ENCODE measurements at places on chromosomes 1 and 21.

GRCh38 chr1:189804352-189804751, 673.3 kb downstream of the BRINP3 start:
- DNase-seq: no peak

- DNase-seq: no peak
Measured at GRCh38 chr1:166471359-166471758, 304.6 kb upstream of the FAM78B start.

GRCh38 chr1:6111991-6112689, 66.5 kb downstream of the KCNAB2 start:
- DNase-seq: no peak

DNA sequence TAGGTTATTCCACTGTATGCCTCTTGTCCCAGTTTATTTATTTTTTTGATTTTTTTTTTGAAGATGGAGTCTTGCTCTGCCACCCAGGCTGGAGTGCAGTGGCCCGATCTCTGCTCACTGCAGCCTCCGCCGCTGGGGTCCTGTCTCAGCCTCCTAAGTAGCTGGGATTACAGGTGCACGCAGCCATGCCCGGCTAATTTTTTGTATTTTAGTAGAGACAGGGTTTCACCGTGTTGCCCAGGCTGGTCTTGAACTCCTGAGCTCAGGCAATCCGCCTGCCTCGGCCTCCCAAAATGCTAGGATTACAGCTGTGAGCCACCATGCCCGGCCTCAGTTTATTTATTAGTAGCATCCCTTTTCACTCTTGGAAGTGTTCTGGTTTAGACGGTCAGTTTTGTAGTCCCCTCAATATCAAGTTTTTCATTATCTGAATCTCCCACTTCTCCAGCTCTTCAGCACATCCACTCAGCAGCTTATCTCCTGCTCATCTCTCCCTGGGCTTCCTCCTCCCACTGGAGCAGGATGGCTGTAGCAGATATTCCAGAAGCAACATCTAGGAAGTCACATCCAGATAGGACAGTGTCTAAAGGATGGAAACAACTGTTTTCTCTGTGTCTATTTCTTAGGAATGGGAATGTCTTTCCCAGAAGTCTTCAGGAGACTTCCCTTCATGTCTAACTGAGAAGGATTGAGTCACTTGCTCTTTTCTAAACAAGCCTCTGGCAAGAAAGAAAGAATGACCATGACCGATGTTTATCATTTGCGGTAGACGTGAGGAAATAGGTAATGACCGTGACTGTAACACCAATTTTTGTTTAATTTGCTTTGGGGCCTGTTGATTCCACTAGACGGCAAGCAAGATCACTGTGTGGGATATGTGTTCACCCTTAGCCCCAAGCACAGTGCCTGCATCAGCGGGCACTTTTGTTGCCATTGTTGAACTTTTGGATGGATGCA, 14.4 kb downstream of the CCDC190 start:
- DNase-seq: no peak

DNA sequence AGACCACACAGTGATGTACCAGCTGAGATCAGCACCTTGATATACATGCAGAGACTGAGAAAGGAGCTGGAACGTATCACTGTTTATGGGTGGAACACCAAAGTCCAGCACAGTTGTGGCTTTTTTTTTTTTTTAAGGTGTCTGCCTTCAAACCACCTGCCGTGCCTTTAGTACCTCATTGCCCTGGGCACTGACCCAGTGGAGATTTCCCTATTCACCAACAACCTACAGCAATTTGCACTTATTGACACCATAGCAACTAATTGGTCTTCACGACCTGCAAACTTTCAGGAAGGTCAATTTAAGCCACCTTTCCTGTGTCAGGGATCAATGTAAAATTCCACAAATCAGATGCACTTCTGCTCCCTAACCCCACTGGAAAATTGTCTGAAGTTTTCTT, 181.6 kb upstream of the ADGRL2 start:
- DNase-seq: no peak

DNA sequence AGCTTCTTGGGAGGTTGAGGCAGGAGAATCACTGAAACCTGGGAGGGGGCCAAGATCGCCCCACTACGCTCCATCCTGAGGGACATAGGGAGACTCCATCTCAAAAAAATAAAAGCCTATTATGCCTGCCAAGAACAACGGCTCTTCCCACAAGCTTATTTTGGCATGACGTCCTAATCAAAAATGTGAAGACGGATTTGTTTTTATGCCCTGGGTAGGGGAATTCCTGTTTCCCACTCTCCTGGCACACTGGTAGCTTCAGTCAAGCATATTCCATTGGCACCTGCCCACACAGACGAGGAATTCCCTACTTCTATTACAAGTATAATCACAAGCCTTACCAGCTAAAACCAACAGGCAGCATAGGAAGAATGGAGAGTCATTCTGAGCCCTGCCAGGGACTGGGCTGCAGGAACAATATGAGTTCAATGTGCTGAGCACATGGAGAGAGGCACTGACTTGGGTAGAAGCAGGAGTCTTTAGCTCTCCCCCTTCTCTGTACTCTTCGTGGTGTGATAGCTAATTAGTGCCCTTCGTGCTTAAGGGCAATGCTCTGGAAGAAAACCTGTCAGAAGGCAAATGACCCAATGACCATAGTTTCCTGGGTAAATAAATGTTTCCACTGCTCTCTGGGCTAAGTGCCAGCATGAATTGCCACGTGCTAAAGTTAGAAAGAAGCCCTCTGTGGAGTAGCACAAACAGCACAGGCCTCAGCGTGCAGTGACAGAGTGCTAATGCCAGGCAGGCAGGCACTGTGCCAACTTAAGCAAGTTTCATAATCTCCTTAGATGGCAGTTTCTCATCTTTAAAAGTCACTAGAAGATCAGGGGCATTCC, 16.8 kb downstream of the TNFSF4 start:
- no peak for DNase-seq

GRCh38 chr1:18922848-18923755, 20.7 kb upstream of the ALDH4A1 start:
- no peak for DNase-seq

- DNase-seq: no peak
Measured at GRCh38 chr1:167434306-167434705, 84.0 kb downstream of the CD247 start.

DNA sequence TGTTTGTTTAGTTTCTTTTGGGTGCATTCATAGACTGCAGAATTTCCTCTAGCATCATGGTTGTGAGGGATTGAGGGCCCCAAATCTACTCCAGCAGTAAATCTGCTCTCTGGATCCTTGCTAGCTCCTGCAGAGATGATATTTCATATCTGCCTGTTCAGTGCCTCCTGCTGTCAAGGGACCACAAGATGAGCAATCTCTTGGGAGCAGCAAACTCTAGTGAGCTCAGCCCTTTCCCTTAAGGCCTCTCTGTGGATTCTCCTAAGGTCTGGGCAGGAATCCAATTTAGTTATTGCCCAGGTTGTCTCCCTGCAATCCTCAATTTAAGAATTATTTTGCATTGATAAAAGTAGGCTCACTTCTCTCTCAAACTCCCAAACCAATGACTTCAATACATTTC, 76.9 kb downstream of the RGS18 start:
- no peak for DNase-seq

DNA sequence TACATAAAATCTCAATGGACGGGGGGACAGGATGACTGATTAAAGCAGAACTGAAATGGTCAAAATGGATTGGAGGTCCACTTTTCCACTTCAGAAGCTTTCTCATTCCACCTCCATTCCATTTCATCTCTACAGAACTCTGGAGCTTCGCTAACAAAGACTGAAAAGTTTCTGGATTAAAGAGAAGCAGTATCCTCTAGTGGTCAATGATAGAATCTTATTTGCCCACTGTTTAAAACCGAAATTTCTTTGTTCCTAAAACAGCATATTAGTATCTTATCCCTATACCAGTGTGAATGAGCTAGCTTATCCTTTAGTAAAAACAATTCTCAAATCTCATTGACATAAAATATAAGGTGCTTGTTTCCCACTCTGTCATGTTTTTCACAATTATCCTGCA, 890.6 kb downstream of the KCNT2 start:
- DNase-seq: no peak

- DNase-seq: no peak
Measured at GRCh38 chr1:185483664-185484450, 166.8 kb upstream of the IVNS1ABP start.

GRCh38 chr21:45026066-45026745, 48.2 kb upstream of the ADARB1 start:
- DNase-seq: no peak

- DNase-seq: no peak
Measured at GRCh38 chr1:12326986-12327385, 97.2 kb downstream of the VPS13D start.

DNA sequence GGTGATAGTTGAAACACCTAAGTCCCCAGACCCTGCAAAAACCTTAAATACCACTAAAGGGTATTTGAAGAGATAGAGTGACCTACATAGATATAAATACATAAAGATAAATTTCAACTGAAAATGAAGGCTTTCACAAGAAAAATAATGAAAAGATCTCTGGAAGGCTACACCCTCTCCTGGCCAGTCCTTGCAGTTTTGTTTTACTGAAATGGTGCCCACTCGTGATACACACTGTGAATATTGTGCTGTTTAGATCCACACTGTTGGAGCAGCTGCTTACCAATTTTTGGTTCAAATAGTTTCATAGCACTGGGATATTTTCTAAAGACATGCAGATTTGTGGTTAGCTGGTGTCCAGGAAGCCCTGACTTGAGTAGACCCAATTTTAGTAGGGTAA, 31.5 kb upstream of the RNF187 start:
- no peak for DNase-seq

DNA sequence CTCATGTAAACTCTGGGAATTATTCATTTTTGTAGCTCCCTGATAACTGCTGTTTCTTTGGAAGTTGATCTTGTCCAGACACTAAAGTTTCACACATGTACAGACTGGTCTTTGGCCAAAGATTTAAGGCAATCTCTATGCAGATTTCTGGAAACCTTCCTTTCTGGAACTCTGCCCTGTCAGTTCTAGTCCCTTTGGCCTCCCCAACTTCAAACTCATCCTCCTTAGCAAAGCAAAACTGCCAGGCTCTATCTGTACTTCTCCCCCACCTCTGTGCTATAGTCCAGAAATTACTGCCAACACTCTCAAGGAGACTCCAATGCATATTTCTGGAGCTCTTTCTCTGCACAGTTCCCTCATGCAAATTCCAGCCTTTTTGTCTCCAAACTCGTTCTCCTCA, 36.5 kb downstream of the C1orf198 start:
- DNase-seq: no peak

DNA sequence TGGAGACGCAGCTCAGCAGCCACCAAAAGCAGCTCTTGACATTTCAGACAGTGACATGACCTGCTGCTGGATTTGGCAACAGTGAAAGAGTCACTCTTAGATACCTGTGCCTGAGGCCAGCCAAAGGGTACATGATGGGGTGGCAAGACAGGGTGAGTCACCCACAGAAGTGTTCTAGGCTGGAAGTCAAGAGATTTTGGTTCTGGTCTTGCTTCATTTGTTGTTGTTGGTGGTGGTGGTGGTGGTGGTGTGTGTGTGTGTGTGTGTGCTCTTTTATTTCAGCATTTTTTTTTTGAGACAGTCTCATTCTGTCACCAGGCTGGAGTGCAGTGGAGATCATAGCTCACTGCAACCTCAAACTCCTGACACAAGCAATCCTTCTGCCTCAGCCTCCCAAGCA, 25.8 kb downstream of the SHISAL2A start:
- no peak for DNase-seq

DNA sequence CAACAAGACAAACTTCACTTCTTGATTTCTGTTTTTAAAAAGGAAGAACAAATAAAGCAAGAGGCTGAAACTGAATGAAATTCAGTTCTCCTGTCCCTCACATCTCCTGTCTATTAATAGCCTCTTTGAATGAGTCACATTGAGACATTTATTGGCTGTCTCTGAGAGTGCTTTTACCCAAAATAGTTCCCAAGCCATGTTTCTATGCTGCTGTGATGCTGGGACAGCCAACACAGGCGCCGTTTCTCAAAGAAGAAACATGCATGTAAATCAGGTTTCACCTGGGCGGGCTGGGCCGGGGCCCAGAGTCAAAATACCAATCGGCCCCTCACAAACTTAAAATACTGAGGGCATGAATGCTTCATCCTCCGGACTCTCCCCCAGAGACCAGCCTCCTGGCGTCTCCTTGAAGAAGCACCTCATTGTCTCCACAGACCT, 105.2 kb downstream of the EDEM3 start:
- DNase-seq: no peak

- DNase-seq: no peak
Measured at GRCh38 chr1:226158983-226159382, 27.6 kb downstream of the ACBD3 start.

- DNase-seq: no peak
Measured at GRCh38 chr1:31374511-31375196, 1.8 kb upstream of the FABP3 start.

GRCh38 chr21:32413015-32413504, 554 bp downstream of the EVA1C start:
- DNase-seq: no peak

- DNase-seq: no peak
Measured at GRCh38 chr1:37017720-37018119, 16.6 kb downstream of the GRIK3 start.

DNA sequence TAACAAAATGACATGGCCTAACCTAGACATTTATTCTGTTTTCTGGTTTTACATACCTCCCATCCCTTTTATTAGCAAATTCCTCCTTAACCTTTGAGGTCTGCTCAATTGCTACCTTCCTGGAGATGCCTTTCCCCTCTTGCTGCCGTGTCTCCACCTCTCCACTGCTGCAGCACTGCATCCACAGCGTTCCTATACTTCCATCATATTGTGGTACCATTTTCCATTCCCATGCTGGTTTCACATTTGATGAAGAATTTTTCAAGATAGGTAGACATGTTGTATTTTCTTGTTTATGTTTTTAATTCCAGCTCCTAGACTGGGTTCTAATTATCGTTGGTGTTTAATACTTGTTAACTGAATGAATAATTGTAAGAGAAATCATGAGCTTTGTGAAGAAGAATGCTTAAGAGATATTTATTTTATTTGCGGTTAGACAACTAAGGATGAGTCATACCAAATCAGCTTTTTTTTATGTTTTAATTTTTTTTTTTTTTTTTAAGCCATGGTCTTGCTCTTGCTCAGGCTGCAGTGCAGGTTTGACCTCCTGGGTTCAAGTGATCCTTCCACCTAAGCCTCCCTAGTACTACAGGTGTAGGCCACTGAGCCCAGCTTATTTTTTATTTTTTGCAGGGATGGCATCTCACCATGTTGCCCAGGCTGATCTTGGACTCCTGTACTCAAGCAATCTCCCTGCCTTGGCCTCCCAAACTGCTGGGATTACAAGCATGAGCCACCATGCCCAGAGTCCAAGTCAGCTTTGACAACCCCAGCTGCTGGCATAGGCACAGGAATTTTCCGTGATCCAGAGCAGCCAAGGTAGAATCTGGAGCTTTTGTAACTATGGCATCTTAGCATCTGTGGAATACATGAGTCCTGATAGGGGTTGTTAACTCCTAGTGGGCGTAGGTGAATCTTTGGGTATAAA, 44.0 kb downstream of the ATP6V1G3 start:
- DNase-seq: no peak
